ENCODE measurements at places on chromosomes 5 and 9.

DNA sequence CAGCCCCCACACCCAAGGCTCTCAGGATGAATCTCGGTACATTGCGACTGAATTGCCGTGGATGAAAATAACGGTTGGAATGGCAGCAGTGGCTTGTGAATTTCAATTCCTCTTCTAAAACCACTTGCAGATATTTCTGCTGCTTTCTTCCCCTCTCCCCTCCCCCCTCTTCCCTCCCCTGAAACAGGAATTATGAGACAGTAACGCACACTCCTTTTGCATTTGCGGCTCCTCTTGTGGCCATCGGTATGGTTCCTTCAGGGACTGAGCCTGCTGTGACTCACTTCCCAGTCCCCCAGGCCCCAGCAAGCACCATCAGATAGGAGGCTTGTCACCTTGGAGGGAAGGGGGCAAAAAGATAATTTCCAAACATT is 9.7 kb downstream of the DCANP1 start:
- no peak for DNase-seq

GRCh38 chr5:103033696-103034095 is 86.2 kb downstream of the GIN1 start:
- DNase-seq, result no peak

- DNase-seq, result no peak
Measured at GRCh38 chr5:18745042-18745987, 1111.1 kb downstream of the TAF11L14 start.

GRCh38 chr5:128684961-128685360 is 146.9 kb upstream of the FBN2 start:
- DNase-seq, result no peak

DNA sequence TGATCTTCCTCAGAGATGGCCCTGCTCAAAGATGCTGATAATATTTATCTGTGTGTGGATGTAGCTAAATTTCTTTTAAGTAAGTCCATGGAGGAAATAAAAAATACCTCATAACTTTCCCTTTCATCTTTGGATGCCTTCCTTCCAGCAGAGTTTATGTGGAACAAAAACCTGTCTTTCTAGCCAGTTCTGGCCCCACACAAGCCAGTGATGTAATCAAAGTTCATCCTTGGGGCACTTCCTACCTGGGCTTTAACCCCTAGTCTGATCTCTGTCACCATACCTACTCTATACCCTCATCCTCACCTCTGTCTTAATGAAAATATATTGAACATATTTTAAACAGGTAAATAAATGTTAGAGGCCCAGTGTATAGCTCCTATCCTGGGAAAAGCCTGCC is 39.8 kb upstream of the RASGRF2 start:
- no peak for DNase-seq

GRCh38 chr5:145245354-145245753 is 589.8 kb downstream of the PRELID2 start:
- DNase-seq, result no peak

DNA sequence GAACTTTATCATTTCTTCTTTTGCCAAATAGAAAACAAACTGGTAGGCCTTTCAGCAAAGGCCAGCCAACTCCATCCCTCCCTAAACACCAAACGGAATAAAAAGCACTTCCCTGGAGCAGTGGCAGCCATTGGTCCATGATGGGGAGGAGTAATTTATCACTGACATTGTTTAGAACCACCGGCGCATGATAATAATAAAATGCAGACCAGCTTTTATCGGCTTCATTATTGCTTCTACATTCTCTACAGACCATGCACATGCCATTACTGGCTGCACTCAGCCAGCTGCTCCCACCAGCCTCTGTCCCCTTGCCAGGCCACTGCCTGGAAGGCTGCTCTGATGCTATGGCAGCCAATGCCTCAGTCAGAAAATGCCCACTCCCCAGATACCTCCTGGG is 45.9 kb downstream of the ABCA1 start:
- no peak for DNase-seq

GRCh38 chr5:1443991-1444360 is 1.3 kb downstream of the SLC6A3 start:
- no peak for DNase-seq

- DNase-seq, result no peak
Measured at GRCh38 chr5:174590820-174591219, 133.6 kb upstream of the MSX2 start.

- DNase-seq, result no peak
Measured at GRCh38 chr5:16459451-16459850, 6.1 kb downstream of the ZNF622 start.

- DNase-seq, result no peak
Measured at GRCh38 chr5:68708156-68708841, 385.5 kb upstream of the SLC30A5 start.

DNA sequence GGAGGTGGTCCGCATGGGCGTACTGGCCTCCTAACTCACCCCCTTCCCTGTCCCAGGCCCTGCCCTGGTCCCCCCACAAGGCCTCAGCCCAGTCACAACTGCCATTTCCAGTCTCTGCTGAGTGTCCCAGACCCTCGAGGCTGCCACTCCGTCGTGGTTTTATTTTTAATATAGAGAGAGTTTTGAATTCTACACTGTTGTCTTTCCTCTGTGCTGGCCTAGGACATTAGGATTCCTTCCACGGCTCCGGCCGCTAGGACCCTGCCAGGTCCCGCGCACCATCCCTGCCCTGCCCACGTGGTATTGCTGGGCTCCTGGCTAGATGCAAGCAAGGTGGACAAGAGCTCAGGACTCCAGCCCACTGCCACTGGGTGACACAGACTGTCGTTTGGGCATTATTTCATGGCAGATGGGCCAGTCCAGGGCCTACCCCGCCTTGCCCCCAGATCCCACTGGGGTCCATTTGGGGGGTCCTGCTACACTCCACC is 53.3 kb downstream of the SAR1B start:
- DNase-seq, result no peak

- DNase-seq, result no peak
Measured at GRCh38 chr5:75366787-75367186, 29.8 kb downstream of the HMGCR start.

GRCh38 chr9:95736370-95736769 is 139.1 kb upstream of the ERCC6L2 start:
- DNase-seq, result no peak

DNA sequence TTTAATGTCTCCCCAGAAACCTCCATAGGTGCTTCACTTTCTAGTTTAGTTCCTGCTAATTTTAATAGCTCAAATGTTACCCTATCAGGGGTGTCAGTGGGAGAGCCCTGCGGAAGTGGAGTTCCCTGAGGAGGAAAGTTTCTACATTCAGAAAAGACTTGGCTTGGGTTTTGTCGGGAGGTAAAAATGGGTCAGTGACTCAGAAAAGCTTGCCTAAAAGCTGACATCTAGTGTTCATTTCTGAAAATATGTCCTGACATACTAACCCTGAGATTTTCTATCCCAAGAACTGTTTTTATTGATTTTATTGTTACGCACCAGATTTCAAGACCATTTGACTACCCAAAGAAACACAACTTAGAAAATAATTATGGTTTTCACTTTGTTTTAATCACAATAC is 40.9 kb upstream of the GLDC start:
- peak; percentile 26 for DNase-seq

- no peak for DNase-seq
Measured at GRCh38 chr5:168818558-168818957, 239.4 kb upstream of the PANK3 start.

DNA sequence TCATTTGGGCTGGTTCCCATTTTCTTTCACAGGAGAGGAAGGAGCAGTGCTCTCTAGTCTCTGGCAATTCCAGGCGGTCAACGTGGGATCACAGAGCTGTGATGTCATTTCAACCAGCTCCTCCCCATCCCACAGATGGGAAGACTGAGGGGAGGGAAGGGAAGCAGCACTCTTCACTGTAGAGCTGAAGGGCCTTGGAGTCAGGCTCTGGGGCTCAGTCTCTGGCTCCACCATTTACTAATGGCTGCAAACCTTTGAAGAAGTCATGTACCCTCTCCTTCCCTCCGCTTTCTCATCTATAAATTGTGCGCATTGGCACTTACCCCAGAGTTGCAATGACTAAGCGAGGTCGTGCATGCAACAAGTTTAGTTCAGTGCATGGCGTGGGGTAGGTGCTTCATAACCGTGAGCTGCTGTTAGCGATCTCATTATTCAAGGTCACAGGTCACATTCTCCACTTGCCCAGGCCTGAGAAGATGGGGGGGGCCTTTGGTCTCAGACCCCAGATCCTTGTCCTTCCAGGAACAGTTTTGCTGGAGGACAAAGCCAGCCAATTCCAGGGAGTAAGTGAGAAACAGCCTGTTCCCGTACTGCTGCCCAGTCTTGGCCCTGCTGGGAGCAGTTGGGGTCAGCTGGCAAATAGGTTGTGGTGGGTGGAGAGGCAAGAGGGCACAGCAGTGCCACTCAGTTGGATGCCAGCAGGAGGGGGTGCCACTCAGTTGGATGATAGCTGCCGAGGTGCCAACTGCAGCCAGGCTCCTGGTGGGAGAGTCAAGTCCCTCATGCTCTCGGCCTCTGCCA is 136.7 kb downstream of the RGS3 start:
- no peak for DNase-seq

- DNase-seq, result no peak
Measured at GRCh38 chr5:151739395-151739794, 19.0 kb downstream of the ATOX1 start.

GRCh38 chr5:150641006-150641570 is 628 bp downstream of the SYNPO start:
- DNase-seq, result no peak

- no peak for DNase-seq
Measured at GRCh38 chr9:129465834-129466535, 154.9 kb downstream of the C9orf50 start.

- DNase-seq, result peak; percentile 40
Measured at GRCh38 chr9:13665418-13666066, 386.1 kb upstream of the MPDZ start.

- no peak for DNase-seq
Measured at GRCh38 chr5:160555581-160555970, 133.9 kb downstream of the PTTG1 start.

GRCh38 chr9:2228132-2228531 is 213.0 kb downstream of the SMARCA2 start:
- DNase-seq, result no peak

All from mammary epithelial cell (primary cell).